ENCODE measurements at places on chromosomes 11 and 22.

- no peak overlapping the region for H3K27ac ChIP-seq
- DNase-seq = no peak
- H3K4me3 ChIP-seq = no peak overlapping the region
- no peaks in the 10 kb centered on the region for H3K36me3 ChIP-seq
These were observed 434.1 kb upstream of the FAT3 start for GRCh38 chr11:91790346-91791170.

- H3K36me3 ChIP-seq = peaks cover 6% of the 10 kb centered on the region
- H3K27ac ChIP-seq = peak overlapping the region; percentile 86
- no peaks in the 10 kb centered on the region for H3K27me3 ChIP-seq
- peak; percentile 76 for DNase-seq
- H3K4me1 ChIP-seq = peaks cover 62% of the 10 kb centered on the region
These were observed 2.4 kb upstream of the IFITM2 start for GRCh38 chr11:304915-305843.

DNA sequence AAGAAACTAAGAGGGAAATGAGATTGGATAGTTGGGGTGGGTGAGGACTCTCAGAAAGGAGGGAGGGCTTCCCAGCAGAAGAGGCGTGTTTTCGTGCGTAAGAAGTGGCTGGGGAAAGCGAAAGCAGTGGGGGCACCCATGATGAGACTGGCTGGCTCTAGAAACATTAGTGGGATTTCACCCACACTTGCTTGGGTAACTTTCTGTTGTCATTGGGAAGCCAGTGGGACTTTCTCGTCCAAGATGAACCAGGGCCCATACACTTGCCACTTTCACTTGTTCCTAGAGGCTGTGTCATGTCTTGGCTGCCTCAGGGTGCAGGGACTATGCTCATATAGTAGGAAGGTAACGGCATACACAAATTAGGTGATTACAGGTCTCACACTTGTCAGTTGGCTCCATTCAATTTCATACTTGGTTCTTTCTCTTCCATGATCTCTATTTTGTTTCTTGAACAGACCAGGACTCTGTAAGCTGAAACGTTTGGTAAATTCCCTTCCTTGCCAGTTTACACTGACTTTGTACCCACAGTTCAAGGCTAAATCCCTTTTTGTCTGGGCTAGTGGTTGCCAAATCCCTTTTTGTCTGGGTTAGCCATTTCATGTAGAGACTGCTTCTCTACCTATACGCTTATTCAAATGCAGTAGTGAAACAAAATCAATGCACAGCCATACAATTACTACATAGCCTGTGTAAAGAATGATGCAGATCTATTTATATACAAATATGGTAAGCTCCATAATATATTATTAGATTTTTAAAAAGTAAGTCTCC, 42.0 kb upstream of the CXCR5 start:
- peak overlapping the region; percentile 10 for H3K27ac ChIP-seq
- no peaks in the 10 kb centered on the region for H3K36me3 ChIP-seq
- peak overlapping the region; percentile 31 for H3K4me3 ChIP-seq
- DNase-seq = peak; percentile 7
- H3K4me1 ChIP-seq = peaks cover 21% of the 10 kb centered on the region
- H3K27me3 ChIP-seq = no peaks in the 10 kb centered on the region

- peak; percentile 39 for DNase-seq
- H3K4me3 ChIP-seq = peak overlapping the region; percentile 19
- H3K4me1 ChIP-seq = peaks cover 68% of the 10 kb centered on the region
- H3K36me3 ChIP-seq = peaks cover 21% of the 10 kb centered on the region
These were observed 97.1 kb downstream of the CD44 start for GRCh38 chr11:35235936-35236666.

DNA sequence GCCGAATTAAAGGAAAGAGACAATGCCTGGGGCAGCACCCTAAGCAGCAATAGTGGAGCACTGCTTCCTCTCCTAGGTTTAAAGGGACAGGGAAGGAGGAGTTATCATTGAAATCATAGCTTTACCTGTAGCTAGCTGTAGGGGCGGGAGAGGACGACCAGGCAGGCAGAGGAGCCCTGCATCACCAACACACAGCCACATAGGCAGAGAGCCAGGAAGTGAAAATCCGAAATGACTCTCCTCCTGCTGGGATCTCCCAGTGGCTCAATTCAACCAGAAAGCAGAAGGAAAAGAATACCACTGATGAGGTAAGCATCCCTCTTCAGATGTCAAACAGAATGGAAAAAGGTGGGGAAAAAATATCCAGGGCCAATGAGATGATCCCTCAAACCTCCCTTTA, 20.4 kb downstream of the MRGPRX4 start:
- DNase-seq = no peak
- H3K4me3 ChIP-seq = no peak overlapping the region
- H3K27me3 ChIP-seq = peaks cover 13% of the 10 kb centered on the region
- no peak overlapping the region for H3K27ac ChIP-seq

- no peaks in the 10 kb centered on the region for H3K4me1 ChIP-seq
- no peak overlapping the region for H3K27ac ChIP-seq
- H3K36me3 ChIP-seq = no peaks in the 10 kb centered on the region
- H3K27me3 ChIP-seq = no peaks in the 10 kb centered on the region
- H3K4me3 ChIP-seq = no peak overlapping the region
These were observed 2.6 kb upstream of the MRGPRE start for GRCh38 chr11:3234846-3235245.

GRCh38 chr11:110735455-110736170, 23.4 kb upstream of the ARHGAP20 start:
- no peak for DNase-seq
- H3K36me3 ChIP-seq = no peaks in the 10 kb centered on the region
- H3K4me3 ChIP-seq = no peak overlapping the region
- H3K4me1 ChIP-seq = no peaks in the 10 kb centered on the region
- no peak overlapping the region for H3K27ac ChIP-seq

DNA sequence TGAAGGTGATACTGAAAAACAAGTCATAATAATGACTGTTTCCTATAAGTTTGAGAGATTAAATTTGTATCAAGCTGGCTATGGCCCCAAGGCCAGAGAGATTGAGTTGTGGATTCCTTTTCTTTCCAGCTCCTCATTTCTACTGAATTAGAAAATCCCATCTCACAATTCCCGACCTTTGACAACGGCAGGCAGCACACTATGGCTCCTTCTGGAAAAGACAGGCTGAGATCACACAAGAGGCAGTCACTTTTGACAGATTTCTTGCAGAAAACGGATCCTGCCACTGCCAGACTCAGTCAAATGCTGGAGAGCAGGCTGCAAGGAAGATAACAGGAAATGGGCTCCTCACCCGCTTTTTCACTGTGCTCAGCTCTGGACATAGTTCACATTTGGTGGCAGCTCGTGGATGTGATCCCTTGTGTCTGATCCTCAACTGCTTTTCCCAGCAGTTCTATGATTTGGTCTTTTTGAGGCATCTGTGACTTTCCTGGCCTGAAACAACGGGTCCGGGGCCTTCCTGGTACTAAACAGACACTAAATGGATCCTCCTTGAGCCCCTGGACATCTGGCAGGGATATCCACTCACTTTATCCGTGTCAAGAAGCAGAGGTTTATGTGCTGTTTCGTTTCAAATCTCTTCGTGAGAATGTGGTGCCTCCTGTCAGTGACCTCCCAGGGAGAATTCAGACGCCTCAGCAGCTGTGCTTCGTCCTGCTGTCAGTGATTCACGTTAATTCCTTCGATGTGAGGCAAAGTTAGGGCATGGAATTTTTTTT, 26.1 kb upstream of the RTL6 start:
- H3K27me3 ChIP-seq = peaks cover 9% of the 10 kb centered on the region
- no peak for DNase-seq
- no peaks in the 10 kb centered on the region for H3K36me3 ChIP-seq
- H3K27ac ChIP-seq = no peak overlapping the region
- no peak overlapping the region for H3K4me3 ChIP-seq

DNA sequence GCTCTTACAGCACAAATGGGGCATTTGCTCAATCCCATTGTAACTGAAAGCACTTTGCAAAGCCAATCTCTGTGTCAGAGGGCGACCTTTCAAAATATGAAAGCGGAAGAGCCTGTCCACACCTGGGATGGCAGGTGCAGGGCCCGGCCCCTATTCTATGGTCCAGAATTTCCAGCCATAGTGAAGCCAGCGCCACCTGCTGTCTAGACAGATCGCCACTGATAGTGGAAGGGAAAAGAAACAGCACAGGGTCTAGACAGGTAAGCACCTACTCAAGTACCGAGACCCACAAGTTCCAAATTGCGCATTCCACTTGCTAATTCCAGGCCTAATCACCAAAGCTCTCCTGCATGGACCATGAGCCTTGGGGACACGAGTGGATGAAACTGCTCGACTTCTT, 141.4 kb downstream of the NTM start:
- no peaks in the 10 kb centered on the region for H3K4me1 ChIP-seq
- no peaks in the 10 kb centered on the region for H3K36me3 ChIP-seq
- H3K27me3 ChIP-seq = peaks cover 5% of the 10 kb centered on the region

GRCh38 chr11:19374151-19374569, 133.4 kb upstream of the E2F8 start:
- no peaks in the 10 kb centered on the region for H3K36me3 ChIP-seq
- no peak overlapping the region for H3K27ac ChIP-seq
- H3K4me3 ChIP-seq = no peak overlapping the region
- no peaks in the 10 kb centered on the region for H3K4me1 ChIP-seq

DNA sequence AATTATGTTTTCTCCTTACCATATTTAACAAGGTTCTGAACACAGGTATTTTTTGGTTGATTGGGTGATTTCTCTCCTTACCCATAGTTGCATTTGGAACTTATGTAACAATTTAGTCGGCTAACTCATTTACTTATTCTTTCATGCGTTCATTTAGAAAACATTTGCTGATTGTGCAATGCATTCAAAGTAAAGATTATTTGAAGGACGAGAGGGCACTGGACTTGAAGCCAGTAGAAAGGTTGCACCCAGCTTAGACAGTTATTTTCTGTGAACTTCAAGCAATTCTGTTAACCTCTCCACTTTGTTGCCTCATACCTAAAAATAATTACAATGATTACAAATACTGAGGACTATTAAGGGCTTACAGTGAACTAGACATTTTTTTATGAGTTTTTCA, 769.6 kb downstream of the LRRC4C start:
- H3K4me3 ChIP-seq = no peak overlapping the region
- DNase-seq = no peak
- H3K27ac ChIP-seq = no peak overlapping the region
- H3K27me3 ChIP-seq = no peaks in the 10 kb centered on the region
- no peaks in the 10 kb centered on the region for H3K36me3 ChIP-seq
- no peaks in the 10 kb centered on the region for H3K4me1 ChIP-seq

DNA sequence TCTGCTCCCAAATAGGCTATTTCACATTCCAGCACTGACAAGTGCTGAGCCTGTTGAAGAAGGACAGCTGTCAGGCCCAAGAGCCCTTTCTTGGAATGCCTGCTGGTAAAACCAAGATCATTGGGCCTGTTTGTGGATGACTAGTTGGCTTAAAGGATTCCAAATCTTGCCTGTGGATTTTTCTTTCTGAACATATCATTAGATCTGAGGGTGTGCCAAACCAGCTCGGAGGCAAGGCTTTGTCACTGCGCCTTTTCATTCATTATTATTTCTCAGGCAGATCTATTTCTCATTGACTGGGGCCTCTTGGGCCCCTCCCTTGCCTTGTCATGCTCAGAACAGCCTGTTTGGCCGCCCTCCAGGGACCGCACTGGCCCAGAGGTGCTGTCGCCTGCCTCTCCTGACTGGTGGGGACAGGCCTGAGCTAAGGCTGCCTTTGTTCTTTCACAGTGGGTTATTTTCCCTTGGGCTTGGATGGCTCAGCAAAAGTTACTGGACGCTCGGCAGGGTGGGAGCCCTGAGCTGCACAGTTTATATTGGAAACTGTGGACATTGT, 222.7 kb upstream of the SESN3 start:
- no peak overlapping the region for H3K4me3 ChIP-seq
- no peaks in the 10 kb centered on the region for H3K27me3 ChIP-seq
- H3K36me3 ChIP-seq = no peaks in the 10 kb centered on the region
- DNase-seq = no peak
- no peaks in the 10 kb centered on the region for H3K4me1 ChIP-seq

DNA sequence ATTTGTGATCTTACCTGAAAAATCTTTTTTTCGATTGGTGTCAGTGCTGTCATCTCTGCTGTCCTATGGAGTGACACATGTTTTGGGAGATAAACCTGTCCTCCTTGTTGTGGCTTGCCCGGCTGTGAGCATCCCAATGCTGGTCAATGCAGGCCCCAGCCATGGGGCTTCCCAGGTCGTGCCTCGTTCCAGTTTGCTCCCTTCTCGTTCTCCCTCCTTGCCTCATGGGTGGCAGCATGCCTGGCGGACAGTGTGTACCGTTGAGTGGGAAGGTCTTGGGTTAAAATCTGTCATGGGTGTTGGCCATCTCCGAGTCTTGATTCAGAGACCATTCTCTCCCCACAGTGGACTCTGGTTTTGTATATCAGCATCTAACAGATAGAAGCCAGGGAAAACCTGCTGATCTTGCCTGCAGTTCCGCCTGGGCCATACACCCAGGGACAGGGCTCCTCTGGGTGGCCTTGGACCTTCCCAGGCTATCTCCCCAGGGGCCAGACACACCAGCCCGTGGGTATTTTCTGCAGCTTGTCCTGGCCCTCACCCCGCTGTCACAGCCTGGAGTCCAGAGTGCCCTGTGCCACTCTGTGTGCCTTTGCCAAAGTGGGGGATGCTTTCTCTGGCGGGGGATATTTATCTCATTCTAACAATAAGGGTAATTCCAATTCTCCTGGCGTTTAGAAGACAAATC, 208.1 kb downstream of the TBC1D22A start:
- peak overlapping the region; percentile 71 for H3K27ac ChIP-seq
- peaks cover 28% of the 10 kb centered on the region for H3K4me1 ChIP-seq
- no peaks in the 10 kb centered on the region for H3K27me3 ChIP-seq
- H3K36me3 ChIP-seq = no peaks in the 10 kb centered on the region

GRCh38 chr22:50146439-50147238, 23.9 kb upstream of the PANX2 start:
- peaks cover 3% of the 10 kb centered on the region for H3K27me3 ChIP-seq
- H3K4me1 ChIP-seq = peaks cover 3% of the 10 kb centered on the region
- no peak for DNase-seq

- no peaks in the 10 kb centered on the region for H3K36me3 ChIP-seq
- H3K4me1 ChIP-seq = peaks cover 8% of the 10 kb centered on the region
- peak within 1 kb of the TSS; percentile 67 for H3K4me3 ChIP-seq
- DNase-seq = peak; percentile 1
- H3K27ac ChIP-seq = no peak within 1 kb of the TSS
These were observed at the start of gene CNTN5 for GRCh38 chr11:99020352-99021225. Gene CNTN5, plus strand, starts transcription at chr11:99020949.

DNA sequence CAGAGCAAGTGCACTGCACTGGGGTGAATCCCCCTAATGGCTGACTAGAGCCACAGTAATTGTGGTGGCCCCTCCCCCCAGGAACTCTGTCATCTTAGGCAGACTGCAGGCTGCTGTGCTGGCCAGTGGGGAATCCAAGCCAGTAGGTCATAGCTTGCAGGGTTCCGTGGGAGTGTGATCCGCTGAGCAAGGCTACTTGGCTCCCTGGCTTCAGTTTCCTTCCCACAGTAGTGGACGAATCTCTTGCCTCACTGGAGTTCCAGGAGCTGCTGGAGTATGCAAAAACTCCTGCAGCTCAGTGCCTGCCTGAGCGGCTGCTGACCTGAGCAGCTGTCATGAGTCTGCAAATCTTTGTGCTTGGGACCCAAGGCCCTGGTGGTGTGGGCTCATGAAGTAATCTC, 13.2 kb downstream of the OOSP3 start:
- no peaks in the 10 kb centered on the region for H3K4me1 ChIP-seq
- H3K4me3 ChIP-seq = no peak overlapping the region
- no peak for DNase-seq
- peaks cover 17% of the 10 kb centered on the region for H3K27me3 ChIP-seq
- H3K27ac ChIP-seq = no peak overlapping the region

- no peak overlapping the region for H3K4me3 ChIP-seq
- peak overlapping the region; percentile 58 for H3K27ac ChIP-seq
- H3K36me3 ChIP-seq = no peaks in the 10 kb centered on the region
- peaks cover 34% of the 10 kb centered on the region for H3K4me1 ChIP-seq
These were observed 65.4 kb downstream of the MICAL2 start for GRCh38 chr11:12175694-12176241.

GRCh38 chr11:125132071-125132470, 20.6 kb upstream of the TMEM218 start:
- no peaks in the 10 kb centered on the region for H3K36me3 ChIP-seq
- H3K27me3 ChIP-seq = peaks cover 55% of the 10 kb centered on the region
- H3K4me1 ChIP-seq = no peaks in the 10 kb centered on the region
- no peak overlapping the region for H3K27ac ChIP-seq
- no peak overlapping the region for H3K4me3 ChIP-seq
